Right hindlimb (tissue), 1 donor: ENCODE measurements at places on chromosomes 3 and 15.

DNA sequence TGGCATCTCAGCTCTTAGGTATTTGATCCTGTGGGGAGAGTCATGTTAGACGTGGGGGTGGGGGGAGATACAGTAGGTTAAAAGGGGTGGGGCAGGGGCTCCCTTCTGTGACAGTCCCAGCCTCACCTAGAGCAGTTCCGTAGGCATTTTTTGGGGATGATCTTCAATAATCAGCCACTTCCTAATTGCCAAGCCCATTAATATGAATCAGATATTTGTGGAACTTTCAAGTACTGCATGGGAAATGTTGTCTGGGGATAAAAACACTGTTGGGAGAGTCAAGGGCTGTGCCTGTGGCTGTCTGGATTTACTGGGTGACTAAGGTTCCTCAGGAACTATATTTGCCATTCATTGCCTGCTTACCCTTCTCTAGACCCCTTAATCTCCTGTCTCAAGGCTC lies 9.5 kb downstream of the C3orf52 start:
- DNase-seq = no peak

GRCh38 chr3:15269091-15269989 lies 63.0 kb downstream of the SH3BP5 start:
- peak; percentile 62 for DNase-seq

DNA sequence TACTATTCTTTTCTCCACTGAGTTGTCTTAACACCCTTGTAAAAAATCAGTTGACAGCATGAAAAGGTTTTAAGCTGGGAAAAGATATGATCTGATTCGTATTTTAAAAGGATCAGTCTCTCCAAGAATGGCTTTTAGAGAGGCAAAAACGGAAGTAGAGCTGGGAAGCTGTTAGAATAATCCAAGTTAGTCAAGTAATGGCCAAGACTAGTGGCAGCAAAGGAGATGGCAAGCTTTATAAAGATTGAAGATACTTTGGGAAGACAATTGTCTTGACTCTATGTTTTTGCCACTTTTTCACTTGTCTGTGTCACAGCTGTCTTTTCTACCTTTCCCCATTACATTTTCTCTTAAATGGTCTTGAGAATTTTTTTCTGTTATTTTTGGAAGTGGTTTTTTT lies 243.5 kb upstream of the MANF start:
- no peak for DNase-seq

- DNase-seq = no peak
Measured at GRCh38 chr15:59501597-59501996, 63.6 kb downstream of the FAM81A start.

- DNase-seq = no peak
Measured at GRCh38 chr15:57665194-57665593, 41.3 kb upstream of the POLR2M start.

DNA sequence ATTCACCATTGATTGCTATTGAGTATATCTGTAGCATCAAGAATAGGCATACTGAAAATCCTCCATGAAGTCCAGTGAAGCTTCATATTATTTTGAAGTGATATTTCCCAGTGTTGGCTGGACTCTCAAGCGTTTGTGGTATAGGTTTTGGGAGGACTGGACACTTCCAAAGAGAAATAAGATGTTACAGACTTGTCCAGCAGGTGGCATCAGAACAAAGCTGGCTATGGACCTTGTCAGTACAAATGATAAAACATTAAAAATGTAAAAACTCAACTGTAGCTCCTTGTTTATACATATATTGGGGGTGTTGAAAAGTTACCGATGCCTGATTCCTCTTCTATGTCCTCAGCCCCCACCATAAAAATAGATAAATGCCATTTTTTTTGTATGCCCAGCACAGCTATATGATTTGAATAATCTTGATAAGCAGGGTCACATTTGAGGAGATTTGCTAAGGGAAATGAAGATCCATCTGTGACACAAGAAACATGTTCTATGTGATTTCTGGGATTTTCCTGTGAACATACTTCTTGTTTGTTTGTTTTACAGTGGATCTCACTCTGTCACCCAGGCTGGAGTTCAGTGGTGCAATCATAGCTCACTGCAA lies 54.5 kb upstream of the GOLGA6B start:
- peak; percentile 34 for DNase-seq

GRCh38 chr3:50318615-50319014 lies 3.9 kb downstream of the HYAL2 start:
- DNase-seq = no peak

- DNase-seq = no peak
Measured at GRCh38 chr15:71355268-71355667, 240.0 kb downstream of the THSD4 start.

DNA sequence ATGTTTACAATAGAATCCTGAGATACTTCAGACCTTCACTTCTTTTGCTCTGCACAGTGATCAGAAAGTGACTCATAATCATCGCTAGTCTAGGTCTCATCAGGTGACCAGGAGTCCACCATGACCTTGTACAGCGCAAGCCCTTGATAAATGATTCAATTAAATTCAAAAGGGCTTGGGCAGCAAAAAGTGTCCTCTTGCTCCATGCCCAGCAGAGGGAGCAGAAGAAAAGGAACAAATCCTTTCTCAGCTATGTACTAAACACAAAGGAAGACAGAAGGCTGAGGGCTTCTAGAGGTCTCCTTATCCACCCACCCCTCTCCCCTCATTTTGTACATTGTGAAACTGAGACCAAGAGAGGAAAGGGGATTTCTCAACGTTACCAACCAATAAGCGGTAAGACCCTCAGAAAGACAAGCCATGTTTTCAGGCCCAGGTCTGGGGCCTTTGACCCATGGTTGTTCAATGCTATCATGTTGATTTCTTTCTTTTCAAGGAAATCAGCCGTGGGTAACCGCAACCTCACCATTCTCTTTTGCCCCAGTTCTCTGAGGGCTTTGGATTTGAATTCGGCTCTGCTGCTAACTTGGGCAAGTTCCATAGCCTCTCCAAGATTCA lies 74.8 kb downstream of the AQP9 start:
- no peak for DNase-seq

DNA sequence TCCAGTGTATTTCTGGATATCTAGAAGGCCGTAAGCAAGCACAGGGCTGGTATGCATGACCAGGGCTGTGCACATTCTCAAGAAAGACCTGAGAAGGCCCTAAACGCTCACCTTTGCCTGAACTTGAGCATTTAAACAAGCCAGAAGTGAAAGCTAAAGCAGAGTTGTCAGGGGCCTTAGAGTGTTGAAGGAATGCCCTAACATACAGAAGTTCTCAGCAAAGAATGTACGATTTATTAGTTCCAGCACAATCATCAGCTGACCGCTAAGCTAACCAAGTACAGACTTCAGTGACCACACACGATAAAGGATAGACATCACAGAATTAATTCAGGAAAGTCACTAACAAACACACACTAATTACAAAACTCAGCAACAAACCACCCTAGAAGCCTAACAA lies 8.7 kb downstream of the HLTF start:
- no peak for DNase-seq

DNA sequence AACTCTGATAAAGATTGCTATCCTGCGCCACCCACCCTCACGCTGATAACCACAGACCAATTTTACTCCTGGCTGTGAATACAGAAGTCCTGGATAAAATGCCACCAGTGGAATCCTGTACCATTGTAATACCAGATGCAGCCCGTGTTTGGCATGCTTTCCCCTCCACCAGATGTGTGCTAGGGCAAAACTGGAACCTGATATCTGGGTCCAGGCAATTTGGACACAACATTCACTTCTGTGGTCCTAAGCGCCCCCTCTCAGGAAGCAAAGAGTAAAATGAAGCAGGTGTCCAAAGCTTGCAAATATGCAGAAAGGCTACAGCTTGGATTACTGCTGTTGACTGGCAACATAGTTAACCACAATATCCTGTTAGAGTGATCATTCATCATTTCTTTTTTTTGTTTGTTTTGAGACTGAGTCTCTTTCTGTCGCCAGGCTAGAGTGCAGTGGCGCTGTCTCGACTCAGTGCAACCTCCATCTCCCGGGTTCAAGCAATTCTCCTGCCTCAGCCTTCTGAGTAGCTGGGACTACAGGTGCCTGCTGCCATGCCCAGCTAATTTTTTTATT lies 32.8 kb downstream of the LOXL1 start:
- peak; percentile 49 for DNase-seq

- no peak for DNase-seq
Measured at GRCh38 chr3:28978092-28978491, 302.8 kb upstream of the RBMS3 start.

DNA sequence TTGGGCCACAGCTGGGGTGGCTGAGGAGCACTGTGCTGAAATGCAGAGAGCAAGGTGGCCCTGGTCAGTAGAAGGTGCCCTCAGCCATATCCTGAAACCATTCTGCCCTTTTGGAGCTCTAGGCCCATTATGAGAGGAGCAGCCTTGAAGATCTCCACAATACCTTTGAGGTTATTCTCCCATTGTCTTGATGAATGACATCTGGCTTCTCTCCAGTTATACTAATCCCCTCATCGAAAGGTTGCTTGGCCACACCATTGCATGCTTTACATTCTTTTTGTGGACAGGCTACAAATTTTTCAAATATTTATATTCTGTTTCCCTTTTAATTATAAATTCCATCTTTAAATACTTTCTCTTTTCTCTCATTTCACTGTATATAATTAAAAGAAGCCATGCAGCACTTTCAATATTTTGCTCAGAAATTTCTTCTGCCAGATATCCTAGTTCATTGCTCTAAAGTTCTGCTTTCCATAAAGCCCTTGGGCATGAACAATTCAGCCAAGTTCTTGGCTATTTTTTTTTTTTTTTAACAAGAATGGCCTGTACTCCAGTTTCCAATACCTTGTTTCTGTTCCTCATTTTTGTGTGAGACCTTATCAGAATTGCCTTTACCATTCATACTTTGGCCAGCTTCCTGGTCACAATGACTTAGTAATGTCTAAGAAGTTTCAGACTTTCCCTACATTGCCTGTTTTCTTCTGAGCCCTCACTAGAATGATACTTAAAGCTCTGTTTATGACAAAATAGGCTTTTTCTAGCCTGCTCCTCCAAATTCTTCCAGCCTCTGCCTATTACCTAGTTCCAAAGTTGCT lies 138.9 kb upstream of the SGO1 start:
- DNase-seq = no peak

DNA sequence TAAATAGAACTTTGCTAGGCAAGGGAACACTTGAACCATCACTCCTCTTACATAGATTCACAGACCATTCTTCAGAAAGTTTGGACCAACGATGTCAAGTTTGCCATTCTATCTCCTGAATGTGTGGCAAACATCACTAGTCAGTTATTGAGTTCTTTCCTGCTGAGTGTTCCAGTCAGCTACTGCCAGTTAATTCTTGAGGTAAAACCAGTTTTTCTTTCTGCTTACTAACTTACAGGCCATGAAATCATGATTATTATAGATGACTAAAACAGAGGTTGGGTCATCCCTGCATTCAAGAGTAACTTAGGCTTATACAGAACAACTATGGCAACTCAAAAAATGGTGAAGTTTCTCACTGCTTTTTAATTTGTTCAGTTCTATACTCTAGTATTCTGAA lies 88.2 kb downstream of the AP4E1 start:
- no peak for DNase-seq
